ENCODE measurements at places on chromosomes 11 and 22. TPM values are rescaled to one million over a fixed set of nuclear protein-coding genes. Genes with fewer than 3 reads are reported as not detected.

DNA sequence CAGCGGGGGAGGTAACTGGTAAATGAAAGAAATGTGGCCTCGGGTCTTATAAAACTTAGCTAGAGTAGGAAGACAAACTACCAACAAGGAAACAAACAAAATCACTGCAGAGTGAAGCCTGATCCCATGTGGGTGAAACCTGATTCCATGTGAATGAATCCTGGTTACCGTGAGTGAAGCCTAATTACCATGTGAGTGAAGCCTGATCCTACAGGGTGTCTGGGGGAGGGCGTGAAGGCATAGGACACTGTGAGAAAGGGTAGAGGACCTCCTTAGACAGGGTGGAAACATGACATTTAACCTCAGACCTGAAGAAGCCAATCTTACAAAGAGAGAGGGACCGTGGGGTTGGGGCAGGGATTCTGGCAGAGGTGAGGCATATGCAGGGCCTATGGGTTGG is 106.2 kb upstream of the USP47 start:
- no peak for DNase-seq

The KRTAP5-1 gene
- not detected for polyA plus RNA-seq

DNA sequence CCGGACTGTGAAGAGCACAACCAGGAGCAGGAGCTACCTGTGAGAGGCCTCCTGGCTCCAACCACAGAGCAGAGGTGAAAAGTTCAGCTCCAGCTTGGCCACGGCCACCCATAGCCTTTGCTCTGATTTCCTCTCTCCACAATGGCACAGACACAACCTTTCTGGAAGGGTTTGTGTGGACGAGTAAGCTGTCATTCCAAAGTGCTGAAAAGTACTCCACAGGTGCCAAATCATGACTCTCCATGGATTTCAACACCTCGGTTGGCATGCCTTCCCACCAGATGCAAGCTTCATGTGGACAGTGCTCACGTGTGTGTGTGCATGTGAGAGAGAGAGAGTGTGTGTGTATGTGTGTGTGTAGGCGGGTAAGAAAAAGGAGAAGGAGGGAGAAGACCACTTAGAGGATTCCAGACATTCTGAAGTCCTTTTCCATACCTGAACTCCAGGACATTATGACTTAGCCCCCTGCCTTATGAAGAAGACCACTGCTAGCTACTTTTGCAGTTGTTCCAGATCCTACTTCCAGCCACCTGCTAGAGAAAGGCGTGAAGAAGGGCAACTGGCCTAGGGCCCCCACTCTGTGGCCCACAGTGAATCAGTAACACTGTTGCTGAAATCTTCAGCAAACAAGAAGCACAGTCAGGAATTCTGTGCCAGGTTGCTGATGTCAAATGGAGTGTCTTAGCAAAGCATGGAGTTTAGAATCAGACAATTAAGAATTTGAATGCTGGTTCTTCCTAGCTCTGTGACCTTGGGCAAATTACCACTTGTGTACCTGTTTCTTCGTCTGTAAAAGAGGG is 13.9 kb upstream of the NAV2 start:
- no peak for DNase-seq

The ZP1 gene
- not detected for polyA plus RNA-seq

DNA sequence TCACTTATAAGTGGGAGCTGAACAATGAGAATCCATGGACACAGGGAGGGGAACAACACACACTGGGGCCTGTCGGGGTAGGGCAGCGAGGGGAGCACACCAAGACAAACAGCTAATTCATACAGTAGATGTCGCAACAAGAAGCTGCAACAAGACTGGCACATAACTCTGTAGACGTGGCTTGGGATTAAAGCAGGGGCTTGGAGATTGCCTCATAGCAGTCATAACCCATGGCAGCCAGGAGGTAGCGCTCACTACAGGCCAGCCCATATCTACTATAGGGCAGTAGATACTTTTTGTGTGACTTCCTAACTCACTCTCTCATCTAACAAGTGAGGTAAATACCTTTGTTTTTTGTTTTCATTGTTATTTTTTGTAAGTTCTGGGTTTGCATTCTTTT is 1.7 kb upstream of the OR9G4 start:
- DNase-seq, result no peak

DNA sequence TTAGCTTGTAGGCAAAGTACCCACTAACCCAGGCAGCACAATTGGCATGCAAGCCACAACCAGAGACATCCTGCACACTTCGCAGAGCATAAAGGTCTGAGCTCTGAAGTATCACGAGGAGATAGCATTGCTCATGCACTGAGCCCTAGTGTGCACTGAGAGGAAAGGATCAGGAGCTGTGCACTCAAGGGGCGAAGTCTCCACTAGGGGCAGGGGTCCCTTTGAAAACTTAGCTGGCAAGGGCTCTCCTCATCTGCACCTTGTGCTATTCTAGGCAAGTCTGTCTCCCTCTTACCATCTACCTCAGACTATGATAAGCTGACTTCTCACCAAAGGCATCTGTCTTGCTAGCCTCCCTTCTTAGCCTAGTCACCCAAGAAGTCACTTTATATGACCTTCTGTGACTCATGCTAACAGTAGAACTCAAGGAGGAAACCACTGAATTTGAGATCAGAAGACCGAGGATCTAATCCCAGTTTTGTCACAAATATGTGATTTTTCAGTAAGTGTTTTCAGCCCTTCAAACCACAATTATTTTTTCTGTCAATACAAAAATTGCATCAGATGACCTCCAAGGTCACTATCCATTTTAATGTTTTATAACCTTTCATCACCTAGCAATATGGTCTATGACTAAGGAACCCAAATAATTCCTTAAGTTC is 1078.0 kb downstream of the NTM start:
- DNase-seq, result no peak
